Hematopoietic multipotent progenitor cell treated with erythropoietin and hydrocortisone succinate and interleukin-3 and kit ligand, for 17 days (in vitro differentiated cells): ENCODE measurements at places on chromosomes 7 and 10.
A peak's percentile ranks its signal among the peaks of the same experiment; 100 is the strongest.

- DNase-seq: no peak
Measured at GRCh38 chr7:126727930-126728391, 524.8 kb downstream of the GRM8 start.

DNA sequence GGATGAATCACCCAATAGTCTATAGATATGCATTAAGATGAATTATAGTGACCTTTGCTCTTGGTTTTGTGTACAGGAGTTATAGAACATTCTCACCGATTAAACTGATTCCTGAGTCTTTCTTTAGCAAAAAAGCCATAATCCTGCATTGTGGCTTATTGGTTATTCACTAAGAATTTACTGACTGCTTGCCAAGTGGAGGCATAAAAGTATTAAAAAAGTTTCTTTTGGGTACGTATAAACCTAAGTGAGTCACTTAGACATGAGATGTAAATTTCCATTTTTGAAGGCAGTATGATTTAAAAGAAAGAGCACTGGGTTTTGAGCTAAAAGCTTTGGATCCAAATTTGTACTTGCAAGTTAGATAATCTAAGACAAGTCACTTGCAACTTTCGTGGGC, 100.7 kb downstream of the CDK6 start:
- no peak for DNase-seq

DNA sequence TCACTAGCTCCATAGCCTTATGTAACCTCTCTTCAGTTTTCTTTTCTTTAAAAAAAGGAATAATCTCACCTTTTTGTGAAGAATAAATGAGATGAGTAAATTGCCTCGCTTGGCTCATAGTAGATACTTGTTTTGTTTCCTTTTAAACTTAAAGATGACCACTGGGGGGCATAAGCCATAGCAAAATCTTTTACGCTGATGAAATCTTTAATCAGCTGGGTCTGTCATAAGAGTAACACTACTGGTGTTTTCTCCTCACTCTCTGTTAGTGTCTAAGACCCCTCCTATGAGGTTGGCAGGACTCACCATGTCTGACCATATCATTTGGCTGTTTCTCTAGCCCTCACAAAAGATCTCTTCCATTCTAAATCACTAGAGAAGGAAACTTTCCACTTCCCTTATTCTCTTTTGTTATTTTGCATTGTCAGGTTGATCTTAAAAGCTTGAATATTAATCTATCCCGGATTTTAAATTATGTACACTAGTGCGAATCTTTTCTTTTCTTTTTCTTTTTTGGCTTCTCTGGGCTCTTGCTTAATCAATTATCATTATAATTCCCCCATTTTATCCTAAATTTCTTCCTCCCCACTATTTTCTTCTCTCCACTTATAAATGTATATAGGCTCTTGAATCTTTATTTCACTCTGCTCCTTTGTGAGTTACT, 12.5 kb downstream of the STAG3 start:
- peak; percentile 27 for DNase-seq

GRCh38 chr7:66281678-66282590, 76.8 kb downstream of the TPST1 start:
- DNase-seq: no peak

DNA sequence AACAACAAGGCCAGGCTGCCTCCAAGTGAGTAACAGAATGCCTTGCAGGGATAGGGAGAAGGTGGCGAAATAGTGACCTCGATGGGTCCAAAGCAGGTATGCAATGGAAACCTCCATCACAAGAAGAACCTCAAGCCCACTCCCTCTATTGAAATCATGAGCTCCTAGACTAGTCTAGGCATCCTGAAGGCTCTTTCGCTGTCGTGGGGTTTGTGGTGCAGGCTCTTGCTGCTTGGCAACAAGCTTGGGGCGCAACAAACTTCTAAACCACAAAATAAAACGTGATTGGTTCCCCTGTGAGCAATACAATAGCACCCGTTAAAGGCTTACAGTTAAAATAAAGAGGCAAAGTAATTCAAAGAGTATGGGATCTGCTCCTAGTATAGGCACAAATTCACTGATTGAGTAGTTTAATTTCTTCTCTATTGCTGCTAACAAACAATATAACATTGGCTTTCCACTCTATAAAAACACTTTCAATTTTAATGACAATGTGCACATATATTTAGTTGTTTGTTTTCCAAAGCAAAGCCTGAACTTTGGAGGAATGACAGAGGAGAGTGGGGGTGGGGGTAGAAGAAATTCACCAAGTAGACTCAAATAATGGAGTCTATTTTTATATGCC, 64.1 kb downstream of the C10orf67 start:
- DNase-seq: no peak

- no peak for DNase-seq
Measured at GRCh38 chr10:24716295-24716694, 7.4 kb downstream of the ARHGAP21 start.

- no peak for DNase-seq
Measured at GRCh38 chr7:4470246-4470645, 211.8 kb upstream of the FOXK1 start.

DNA sequence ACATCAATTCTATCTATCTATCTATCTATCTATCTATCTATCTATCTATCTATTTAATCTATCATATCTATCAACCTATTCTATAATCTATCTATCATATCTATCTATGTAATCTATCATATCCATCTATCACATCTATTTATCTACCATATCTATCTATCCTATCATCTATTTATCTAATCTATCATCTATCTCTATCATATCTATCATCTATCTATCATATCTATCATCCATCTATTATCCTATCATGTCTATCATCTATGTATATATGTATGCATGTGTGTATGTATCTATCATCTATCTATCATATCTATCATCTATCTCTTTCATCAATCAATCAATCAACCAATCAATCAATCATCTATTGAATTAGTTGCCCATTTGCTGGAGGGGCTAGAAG, 159.3 kb upstream of the GALNT17 start:
- DNase-seq: no peak

DNA sequence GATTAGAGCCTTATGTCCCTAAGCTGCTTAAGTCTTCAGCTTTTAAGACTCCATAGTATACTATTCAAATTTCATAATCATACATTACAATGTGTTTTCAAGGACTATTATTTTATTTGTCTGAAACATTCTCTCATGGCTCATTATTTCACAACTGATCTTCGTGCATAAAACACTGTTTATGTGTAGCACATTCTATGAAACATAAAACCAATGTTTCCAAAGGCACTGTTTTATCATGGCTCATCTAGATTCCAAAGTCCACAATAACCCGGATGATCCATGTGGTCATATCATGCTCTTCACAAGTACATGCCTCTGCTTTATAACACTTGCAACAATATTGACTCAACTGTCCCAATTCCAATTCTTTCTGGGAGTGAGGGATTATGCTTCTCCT, 806.1 kb downstream of the TNS3 start:
- DNase-seq: no peak

- DNase-seq: no peak
Measured at GRCh38 chr7:106282390-106282789, 2.4 kb downstream of the NAMPT start.

DNA sequence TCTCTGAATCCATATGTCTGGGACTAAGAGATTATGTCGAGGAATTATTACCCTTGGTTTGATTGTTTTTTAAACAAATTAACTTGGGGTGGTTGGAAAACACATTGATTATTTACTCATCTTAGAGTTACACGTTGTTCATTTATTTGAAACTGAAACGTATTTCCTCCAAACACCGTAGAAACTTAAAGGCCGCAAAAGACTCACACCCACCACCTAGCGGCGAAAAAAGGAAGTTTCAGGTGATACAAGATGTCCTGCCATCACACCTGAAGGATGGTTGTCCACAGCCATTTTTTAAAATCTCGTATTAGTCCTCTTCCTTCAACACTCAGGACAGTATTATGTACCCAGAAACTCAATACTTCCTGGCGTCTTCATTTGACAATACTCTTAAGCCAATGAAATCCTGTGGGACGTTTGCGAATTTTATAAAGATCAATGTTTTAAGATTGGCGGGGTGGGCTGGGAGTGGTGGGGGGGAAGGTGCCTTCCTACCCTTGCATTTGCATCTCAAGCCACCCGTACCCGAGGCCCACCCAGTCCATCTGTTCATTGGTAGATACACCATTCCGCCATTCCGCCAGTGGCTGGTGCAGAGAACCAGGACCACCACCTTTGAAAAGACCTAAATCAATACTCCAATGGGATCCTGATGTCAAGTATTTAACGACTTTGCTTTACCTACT, 1.4 kb upstream of the LCOR start:
- peak; percentile 92 for DNase-seq

DNA sequence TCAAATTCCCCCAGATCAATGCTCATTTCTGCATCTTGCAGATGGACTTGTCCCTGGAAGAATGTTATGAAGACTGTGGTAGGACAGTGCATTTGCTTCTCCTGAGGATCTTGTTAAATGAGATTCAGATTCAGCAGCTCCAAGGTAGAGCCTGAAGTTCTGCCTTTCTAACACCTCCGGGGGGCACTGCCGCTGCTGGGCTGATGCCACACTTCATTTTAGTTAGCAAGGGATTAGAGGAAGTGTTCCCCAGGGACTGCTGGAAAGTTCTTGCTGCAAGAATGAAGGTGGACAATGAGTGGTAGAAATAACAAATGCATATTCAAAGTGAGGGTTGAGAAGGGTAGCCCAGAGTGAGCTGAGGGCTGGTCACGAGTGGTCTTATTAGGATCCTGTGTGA, 434.3 kb upstream of the AKR1E2 start:
- no peak for DNase-seq
